NCI-H2107 (cell line): ENCODE measurements at places on chromosomes 1 and 21.

- no peak for DNase-seq
Observed at GRCh38 chr1:173243300-173243699, 36.2 kb upstream of the TNFSF4 start.

- no peak for DNase-seq
Observed at GRCh38 chr1:28247612-28248272, 11.6 kb upstream of the SESN2 start.

DNA sequence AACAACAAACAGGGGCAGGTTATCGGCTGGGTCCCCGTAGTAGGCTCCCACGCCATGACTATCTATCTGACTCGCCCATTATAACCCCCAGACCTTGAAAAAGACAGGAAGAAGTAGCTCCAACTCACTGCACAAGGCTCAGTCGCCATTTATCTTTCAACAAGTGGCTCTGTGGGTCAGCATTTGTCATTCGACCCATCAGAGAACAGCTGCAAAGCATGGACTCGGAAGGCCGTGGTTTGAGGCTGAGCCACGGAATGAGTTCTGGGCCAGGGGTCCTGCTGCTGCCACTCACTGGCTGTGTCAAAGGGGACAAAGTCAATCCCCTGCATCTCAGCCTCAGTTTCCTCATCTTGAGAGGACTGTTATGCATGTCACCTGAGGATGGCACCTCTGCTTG is 131.0 kb downstream of the DMRTA2 start:
- no peak for DNase-seq

GRCh38 chr21:44994695-44995342 is 55.0 kb downstream of the SLX9 start:
- DNase-seq = no peak

GRCh38 chr1:205530116-205530515 is 25.6 kb downstream of the CDK18 start:
- no peak for DNase-seq

GRCh38 chr21:41559658-41560631 is 52.0 kb upstream of the TMPRSS2 start:
- no peak for DNase-seq
